CD4-positive, alpha-beta T cell treated with Interleukin-6 at 100 ng/mL for 8 hours (primary cell): ENCODE measurements at places on chromosomes 11 and 22.

DNA sequence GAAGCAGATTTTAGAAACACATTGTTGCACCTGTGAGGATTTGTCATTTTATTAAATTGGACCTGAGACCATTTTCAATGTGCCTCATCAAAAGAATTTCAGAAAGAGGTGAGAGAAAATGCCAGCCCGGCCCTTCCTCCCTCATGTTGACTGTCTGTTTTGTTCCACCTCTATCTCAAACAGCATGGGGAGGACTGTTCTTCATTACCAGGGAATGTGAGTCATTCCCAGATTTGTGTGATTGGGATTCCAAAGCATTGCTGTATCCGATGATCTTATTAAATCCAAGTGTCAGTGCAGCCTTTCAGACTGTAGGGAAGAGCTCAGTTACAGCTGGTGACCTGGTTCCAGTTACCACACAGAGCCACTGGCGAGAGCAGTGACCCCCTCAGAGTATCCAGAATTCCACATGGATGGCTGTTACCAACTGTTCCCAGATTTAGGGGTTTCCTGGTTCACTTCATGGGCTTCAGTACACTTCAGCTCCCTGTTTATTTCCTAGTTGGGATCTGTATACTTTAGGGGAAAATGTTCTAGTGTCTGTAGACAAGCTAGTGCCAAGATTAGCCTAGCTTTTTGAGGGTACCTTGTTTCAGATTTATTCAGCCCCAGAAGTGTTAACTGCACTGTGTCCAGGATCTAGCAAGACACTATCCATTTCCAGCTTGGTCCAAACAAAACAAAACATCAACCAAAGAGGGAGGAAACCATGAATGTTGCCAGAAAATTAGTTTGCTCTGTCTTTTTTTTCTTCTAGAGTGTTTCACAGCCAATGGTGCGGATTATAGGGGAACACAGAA lies 20.9 kb downstream of the KREMEN1 start:
- no peak for DNase-seq

- no peak for DNase-seq
Measured at GRCh38 chr22:23376256-23376655, 195.9 kb downstream of the BCR start.

DNA sequence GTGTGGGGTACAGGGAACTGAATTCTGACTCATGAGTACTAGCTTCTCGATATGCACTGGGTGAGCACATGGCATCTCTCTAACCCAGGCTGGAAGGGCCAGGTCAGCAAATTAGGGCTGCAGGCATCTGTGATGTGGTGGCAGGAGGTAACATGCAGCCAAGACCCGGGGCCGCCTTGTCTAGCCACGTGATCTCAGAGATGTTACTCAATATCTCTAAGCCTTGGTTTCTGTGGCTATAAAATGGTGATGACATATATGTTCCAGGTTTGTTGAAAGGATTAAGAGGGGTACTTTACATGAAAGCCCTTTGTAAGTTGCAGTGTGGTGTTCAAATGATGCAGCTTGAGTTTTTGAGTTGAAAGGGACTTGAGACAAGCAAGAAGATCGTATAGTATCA lies 3.2 kb downstream of the ST14 start:
- no peak for DNase-seq

DNA sequence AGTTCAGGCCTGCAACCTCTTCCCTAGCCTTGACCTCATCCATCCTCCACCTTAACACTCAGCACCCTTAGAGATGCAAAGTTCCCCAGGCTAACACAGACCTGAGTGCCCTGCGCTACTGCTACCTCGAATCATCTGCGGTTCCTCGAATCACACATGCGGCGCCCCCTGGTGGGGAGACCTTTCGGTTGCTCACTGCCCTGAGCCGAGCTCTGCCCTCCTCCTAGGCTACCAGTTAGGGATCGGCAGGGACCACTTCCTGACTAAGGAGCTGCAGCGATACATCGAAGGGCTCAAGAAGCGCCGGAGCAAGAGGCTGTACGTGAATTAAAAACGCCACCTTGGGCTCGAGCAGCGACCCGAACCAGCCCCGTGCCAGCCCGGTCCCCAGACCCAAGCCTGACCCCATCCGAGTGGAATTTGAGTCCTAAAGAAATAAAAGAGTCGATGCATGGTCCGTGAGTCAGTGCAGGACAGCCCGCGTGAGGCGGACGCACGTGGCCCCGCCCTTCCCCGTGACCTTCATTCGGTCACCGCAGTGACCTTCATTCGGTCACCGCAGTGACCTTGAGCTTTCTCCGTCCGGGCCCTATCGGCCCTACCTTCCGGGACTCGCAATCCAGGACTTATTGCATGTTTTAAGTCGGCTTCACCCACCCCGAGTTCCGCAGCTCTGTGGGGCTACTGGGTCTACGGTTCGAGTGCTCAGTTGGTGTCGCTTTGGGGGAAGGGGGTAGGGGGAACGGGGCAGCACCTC lies 830 bp upstream of the ESRRA start:
- DNase-seq, result peak; percentile 92

DNA sequence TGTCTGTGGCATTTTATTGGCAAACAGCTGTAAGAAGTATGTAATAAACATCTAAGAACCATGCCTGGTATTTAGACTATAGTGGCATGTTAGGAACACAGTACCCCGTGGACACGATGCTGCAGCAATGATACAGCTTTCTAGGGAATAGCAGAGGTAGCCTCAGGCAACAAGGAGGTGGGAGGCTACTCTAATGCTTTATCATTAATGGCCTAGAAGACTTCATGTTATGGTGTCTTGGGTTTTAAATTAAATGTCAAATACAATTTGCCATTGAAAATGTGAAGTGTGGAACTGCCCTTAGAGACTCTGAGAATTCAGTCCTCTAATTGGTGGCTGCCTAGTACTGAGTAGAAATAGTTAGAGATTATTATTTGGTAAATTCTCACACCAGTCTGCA lies 516.9 kb downstream of the CNTN5 start:
- DNase-seq, result no peak

DNA sequence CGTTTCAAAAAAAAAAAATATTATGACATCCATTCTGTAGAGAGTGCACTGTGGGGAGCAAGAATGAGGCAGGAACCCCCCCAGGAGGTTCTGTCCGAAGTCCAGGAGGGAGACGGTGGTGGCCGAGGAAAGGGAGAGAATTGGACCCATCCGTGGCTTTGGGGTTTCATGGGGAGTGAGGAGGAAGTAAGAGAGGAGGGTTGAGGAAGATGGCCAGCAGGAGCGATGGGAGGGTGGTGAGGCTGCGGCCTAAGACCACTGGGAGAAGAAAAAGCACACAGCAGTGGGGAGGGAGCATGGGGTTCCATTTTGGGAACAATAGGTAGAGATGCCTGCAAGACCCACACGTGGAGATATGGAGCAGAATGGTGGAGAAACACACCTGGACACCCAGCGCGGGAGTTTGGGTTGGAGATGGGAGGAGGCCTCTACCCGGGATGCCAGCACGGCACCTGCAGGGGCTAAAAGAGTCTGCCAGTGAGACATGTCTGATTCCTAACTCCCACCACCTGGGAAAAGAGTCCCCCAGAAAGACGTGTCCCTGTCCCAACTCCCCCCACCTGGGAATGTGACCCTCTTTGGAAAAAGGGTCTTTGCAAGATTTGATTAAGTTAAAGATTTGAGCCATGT lies 72.5 kb upstream of the SHANK2 start:
- no peak for DNase-seq

DNA sequence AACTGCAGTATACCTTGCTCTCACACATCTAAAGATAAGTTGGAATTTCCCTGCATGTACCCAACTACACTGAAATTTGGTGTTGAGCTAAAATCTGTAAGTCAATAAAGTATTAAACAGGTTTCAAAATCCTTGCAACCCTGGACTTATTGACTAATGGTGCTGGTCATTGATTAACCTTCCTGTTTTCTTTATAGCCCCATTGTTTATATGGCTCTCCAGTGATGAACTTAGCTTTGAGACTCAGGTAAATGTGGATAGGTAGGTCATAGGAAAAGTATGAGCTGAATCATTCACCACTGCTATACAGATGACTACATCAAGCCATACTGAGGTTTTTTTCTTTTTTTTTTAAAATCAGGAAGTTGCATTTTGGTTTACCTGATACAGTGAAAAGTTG lies 132.7 kb downstream of the FAT3 start:
- DNase-seq, result no peak

DNA sequence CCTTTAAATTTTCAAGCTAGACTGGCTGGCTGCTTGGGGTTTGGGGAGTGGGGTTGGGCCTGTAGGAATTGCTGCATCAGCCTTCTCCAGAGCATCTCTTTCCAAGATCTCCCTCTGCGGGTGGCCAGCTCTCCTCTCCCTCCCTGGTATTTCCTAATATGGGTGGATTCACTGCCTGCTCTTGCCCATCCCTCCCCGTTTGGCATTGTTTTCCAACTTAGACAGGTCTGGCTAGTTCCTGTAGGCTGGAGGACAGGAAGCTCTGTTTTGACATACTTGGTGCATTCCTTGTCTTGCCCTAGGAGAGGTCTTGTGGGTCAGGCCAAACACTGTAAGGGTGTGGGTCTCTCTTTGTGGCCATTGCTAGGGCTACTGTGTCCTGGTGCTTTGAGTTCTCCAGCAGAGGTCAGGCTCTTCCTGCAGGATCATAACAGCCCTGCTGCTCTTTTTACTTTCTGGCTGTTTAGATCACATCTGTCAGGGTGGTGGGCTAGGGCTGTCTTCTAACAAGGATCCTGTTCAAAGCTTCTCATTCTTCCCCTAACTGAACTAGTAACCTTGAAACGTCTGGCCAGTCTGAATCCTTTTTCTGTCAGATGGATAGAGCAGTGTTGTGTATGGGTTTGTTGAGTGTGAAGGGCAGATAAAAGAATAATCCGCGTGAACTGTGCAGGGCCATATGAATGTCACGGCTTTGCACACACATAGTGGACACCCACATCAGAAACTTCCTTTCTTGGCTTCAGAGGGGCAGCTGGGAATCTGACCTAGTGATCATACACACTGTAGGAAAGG lies 18.3 kb upstream of the MICALL1 start:
- DNase-seq, result no peak

GRCh38 chr11:128627666-128628324 lies 40.4 kb upstream of the ETS1 start:
- DNase-seq, result no peak

DNA sequence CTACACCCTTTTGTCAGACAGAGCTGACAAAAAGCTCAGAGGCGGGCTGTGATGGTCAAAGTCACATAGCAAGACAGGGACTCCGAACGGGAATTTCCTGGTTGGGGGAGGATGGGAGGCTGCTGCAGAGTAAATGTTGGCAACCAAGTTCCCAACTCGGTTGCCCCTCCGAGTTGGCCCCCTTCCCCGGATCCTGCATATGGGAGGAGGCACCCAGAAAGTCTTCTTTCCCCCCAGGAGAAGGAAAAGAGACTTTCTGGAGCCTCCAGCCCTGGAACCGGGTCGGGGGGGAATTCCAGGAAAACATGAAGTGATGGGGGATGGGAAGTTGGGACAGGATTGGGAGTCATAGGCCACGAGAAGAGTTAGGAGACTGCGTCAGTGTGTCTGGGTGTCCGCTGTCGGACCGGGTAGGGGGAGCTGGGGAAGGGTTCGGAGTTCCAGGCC lies 614 bp downstream of the SELENOM start:
- DNase-seq, result no peak

- peak; percentile 38 for DNase-seq
Measured at GRCh38 chr11:11148104-11148509, 204.9 kb downstream of the CSNK2A3 start.

- no peak for DNase-seq
Measured at GRCh38 chr11:2316963-2317244, 15.1 kb downstream of the TSPAN32 start.

GRCh38 chr22:29731058-29731850 lies 11.5 kb downstream of the CABP7 start:
- DNase-seq, result no peak

GRCh38 chr11:113789675-113790320 lies 10.2 kb downstream of the CLDN25 start:
- no peak for DNase-seq

DNA sequence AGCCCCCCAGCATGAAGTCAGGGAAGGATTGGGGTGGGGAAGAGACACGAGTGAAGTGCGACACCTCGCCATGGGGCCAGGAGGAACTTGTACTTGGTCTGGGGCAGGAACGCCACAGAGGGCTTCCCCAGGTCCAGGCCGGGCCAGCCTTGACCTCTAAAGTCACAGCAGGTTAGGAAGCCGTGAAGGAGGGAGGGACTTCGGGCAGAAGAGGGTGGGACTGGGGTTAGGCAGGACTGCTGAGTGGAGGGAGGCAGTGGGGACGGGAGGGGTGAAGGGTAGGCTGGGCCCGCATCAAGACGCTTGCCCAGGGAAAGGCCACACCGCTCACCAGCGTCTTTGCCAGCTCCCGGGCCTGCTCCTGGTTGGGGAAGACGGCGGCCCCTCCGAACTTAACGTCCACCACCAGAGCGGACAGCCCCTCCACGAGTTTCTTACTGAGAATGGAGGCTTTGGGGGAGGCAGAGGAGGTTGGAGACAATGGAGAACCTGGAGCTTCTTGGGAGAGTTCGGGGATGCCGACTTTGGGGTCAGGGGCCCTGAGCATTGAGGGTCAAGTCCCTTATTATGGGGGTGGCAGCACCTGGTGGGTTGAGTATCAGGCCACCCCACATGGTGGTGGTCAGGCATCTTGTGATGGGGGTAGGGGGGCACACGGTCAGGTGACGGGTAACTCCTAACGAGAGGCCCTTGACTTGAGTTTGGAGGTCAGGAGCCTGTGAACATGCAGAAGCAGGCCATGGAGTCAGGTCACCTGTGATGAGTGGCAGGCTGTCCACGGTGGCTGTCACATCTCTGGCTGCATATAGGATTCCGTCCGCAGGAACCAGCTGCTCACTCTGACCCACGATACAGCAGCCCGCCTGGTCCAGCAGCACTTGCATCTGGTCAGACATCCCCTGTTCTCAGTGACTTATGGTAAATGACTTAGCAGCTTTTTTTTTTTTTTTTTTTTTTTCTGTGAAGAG lies 1.7 kb upstream of the SCO2 start:
- DNase-seq, result no peak

- no peak for DNase-seq
Measured at GRCh38 chr11:820655-821511, 2.2 kb downstream of the PNPLA2 start.

GRCh38 chr11:120581313-120581712 lies 69.8 kb downstream of the GRIK4 start:
- no peak for DNase-seq

DNA sequence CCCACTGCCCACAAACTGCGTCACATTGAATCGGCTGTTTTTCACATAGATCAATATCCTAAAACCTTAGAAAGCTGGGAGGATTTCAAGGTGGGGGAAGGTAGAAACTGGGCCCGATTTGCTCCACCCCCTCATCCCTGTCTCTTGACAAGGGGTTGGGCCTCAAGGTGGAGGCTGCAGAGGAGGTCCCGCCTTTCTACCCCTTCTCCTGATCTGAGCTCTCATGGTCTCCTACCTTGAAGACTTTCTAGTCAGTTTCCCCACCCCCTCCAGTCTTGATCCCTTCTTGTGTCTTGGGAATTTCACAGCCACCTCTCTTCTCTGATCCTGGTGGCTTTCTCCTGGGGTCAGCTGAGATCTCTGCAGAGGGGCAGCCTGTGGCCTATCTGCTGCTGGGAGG lies 4.5 kb upstream of the STARD10 start:
- DNase-seq, result no peak
